ENCODE measurements at places on chromosomes 13 and 19.
A peak's percentile ranks its signal among the peaks of the same experiment; 100 is the strongest.

DNA sequence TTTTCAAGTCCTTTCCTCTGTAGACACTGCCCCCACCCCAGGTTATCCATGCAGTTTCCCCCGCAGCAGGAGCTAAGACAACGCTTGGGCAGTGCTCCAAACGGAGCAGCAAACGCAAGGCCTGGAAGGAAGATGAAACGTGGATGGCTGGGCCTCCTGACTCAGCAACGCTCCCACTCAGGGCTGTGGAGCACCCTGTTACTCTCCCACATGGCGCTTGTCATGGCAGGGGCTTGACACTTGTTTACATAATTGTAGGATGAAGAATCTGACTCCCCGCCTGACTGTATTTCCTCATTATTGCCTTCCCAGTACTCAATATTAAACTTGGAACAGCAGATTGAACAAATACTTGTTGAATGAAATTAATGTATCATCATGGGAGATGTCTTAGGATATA, 799 bp upstream of the C1QTNF9B start:
- DNase-seq = peak; percentile 97

DNA sequence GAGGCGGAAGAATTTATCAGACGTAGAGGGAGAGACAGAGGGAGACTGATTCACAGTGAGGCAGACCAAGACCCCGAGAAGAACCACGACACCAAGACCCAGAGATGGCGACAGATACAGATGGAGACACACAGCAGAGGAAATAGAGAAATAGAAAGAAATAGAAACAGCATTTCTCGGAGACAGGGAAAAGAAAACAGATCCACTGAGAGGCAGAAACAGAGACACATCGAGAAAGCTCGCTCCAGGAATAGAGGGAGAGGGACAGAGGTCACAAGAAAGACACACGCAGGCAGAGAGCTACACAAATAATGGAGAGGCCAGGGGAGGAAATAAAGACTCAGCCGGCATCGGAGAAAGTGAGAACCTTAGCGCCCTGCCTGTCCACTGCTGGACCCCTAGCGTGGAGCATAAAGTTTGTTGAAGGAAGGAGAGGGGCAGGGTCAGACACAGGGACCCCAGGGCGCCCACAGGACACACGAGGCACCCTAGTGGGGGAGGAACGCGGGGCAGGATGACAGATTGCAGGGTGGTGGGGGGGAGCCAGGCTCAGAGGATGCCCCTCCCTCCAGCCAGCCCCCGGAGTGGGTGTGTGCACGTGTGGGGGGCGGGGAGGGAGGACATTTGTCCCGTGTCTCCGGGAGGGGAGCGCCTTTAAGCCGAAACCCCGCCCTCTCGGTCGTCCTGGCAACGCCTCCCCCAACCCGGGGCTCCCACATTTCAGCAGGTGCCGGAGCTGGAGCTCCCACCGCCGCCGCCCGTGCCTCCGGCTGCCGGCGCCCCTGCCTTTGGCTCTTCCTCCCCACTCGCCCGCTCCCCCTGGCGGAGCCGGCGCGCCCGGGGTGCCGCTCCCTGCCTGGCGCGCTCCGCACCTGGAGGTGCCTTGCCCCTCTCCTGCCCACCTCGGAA, at the start of gene PRKCG:
PRKCG (plus strand) TSS at position 716 of the 909 bp plus-strand sequence. CDS start 298 bp downstream, outside the sequence.
- no peak for DNase-seq

DNA sequence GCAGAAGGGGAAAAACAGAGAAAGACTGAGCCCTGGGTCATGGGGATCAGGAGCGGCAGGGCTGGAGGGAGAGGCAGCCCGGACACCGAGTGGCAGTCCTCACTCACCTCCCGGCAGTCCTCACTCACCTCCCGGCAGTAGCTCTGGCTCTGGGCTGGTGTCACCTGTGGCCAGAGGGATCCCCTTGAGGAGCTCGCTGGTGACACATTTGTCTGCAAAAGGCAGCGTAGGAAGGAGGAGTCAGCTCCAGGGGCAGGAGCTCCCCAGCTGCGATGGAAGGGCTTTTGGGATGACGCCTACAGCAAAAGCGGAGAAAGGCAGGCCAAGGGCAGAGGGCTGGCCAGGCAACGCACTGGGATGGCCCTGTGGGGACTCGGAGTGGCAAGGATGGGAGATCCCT, 739 bp downstream of the EIF3G start:
- DNase-seq = no peak

- no peak for DNase-seq
These were observed 111.0 kb downstream of the RGCC start for GRCh38 chr13:41568143-41568971.

- no peak for DNase-seq
These were observed 61.5 kb upstream of the SERP2 start for GRCh38 chr13:44312131-44312530.

- peak; percentile 69 for DNase-seq
These were observed 805.7 kb downstream of the PCDH9 start for GRCh38 chr13:66424422-66424821.
